Lung (tissue), 17 donors: ENCODE measurements at places on chromosomes 1 and 21. TPM values are rescaled to one million over a fixed set of nuclear protein-coding genes. Genes with fewer than 3 reads are reported as not detected.
A peak's percentile ranks its signal among the peaks of the same experiment; 100 is the strongest.

The RGS1 gene
- 86.6 TPM for total RNA-seq

DNA sequence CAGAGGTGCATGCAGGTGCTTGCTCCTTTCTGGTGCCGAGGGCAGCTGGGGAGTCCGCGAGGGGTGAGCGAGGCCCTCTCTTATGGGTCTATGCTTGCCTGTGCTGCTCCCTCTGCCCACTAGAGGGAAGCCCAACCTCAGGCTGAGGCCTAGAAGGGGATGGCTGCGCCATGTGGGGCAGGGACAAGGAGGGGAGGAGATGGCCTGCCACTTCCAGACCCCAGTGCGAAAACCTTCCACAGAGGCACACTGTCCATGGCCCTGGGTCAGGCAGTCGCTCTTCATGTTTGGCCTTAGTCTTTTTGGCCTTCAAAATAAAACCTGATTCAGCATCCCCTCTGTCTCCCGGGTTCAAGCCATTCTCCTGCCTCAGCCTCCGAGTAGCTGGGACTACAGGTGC lies 14.0 kb downstream of the RHBG start:
- peak; percentile 52 for DNase-seq

The MTMR11 gene
- 11.2 TPM for total RNA-seq

The PUSL1 gene
- total RNA-seq, result 21.1 TPM

GRCh38 chr1:159746666-159747065 lies 32.3 kb upstream of the CRP start:
- DNase-seq, result no peak

DNA sequence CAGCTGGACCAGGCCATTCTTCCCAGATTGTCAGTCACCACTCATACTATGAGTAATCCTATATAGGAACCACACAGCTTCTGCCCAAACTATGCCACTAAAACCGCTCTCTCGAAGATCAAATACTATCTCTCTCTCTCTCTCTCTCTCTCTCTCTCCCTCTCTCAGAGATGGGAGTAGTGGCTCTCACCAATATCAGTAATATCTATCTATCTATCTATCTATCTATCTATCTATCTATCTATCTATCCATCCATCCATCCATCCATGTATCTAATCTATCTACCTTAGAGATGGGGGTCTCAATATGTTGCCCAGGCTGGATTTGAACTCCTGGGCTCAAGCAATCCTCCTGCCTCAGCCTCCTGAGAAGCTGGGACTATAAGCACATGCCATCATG lies 4.7 kb upstream of the HIPK1 start:
- no peak for DNase-seq

DNA sequence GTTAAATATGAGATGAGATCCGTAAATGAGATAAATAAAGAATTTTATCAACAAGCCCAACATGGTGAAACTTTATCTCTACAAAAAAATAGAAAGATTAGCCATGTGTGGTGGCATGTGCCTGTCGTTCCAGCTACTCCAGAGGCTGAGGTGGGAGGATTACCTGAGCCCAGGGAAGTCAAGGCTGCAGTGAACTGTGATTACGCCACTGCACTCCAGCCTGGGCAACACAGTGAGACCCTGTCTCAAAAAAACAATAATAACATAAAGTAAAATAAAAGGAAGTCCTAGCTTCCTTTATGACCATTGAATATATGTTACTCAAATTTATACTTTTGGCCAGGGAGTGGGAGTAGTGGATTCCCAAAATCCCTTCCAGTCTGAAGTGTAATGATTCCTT lies 48.7 kb upstream of the TEKT2 start:
- no peak for DNase-seq

GRCh38 chr1:182614796-182615454 lies 10.7 kb upstream of the RGS16 start:
- DNase-seq, result peak; percentile 89

DNA sequence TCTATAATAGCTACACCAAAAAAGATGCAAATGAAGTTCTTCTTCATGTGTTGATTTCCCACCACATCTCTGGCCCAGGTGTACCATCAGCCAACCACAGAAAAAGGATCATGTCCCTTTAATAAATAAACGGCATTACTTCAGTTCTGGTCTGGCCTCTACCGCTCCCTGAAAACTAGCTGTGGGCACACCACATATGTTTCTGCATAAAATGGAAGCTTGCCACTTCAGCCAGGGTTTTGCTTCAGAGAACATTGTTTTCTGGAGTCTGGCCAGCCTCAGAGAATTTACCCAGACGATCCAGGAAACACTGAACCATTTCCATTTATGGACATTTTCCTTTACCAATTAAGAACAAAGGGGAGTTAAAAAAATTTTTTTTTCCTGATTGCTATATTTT lies 5.8 kb upstream of the LAMC2 start:
- peak; percentile 84 for DNase-seq

- no peak for DNase-seq
Measured at GRCh38 chr21:26445440-26445839, 127.6 kb downstream of the CYYR1 start.

The LRRC7 gene
- not detected for total RNA-seq

GRCh38 chr21:44455524-44456213 lies 359 bp downstream of the LRRC3 start:
- peak; percentile 45 for DNase-seq

GRCh38 chr1:7490576-7490975 lies 280.5 kb upstream of the VAMP3 start:
- DNase-seq, result no peak

- DNase-seq, result peak; percentile 58
Measured at GRCh38 chr1:5915587-5916571, 76.3 kb downstream of the NPHP4 start.

The FCGR1A gene
- 25.8 TPM for total RNA-seq

GRCh38 chr1:66357478-66358197 lies 176.3 kb upstream of the SGIP1 start:
- DNase-seq, result no peak

DNA sequence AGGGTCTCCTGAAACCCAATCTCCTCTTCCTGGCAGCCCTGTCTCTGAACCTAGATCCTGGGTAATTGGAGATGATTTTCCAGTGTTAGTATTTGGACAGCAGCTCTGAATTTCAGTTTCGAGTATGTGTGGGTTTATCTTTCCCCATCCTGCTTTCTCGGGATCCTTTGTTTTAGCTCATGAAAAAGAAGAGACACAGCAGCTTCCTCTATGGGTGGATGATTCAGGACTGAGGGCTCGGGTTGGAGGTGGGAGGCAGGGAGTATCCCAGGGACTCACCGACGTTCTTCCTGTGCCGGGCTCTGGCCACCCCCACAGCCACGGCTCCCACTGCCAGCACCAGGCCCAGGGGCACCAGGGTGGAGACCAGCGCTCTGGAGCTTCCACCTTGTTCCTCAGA lies 10.4 kb upstream of the FCMR start:
- DNase-seq, result no peak

GRCh38 chr21:16800536-16801275 lies 712.1 kb upstream of the CXADR start:
- DNase-seq, result no peak

GRCh38 chr1:110714374-110714995 lies 39.7 kb upstream of the KCNA3 start:
- no peak for DNase-seq

DNA sequence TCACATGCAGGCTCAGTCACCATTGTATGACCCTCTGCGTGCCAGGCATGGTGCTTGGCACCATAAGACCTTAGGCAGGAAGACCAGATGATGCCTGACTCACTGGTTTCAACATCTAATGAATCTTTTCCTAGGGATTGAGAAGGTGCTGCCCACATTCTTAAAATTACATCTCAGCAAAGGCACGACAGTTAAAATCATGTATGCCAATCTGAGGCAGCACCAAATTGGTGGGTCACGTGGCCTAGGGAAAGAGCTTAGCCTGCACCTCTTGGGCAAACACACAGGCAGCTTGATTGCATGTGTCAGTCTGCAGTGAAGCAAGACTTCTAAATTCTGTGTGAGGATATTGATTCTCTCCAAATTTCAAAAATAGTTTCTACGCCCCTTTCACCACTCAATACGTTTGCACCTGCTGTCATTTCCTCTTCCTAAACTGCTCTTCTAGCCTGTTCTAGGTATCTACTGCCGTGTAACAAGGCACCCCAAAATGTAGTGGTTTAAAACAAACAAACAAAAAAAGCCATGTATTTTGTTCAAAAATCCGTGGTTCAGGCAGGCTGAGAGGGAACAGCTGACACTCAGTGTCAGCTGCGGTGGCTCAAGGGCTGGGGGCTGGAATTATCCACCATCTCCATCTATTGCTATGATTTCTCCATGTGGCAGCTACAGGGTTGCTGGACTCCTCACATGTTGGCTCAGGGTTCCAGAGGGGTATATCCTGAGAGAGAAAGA lies 160.2 kb upstream of the FGGY start:
- no peak for DNase-seq

GRCh38 chr21:26715878-26716506 lies 129.2 kb downstream of the ADAMTS1 start:
- DNase-seq, result peak; percentile 55

The BTG3 gene
- total RNA-seq, result 47.9 TPM

GRCh38 chr1:40766560-40766959 lies 17.0 kb upstream of the KCNQ4 start:
- DNase-seq, result no peak

- DNase-seq, result peak; percentile 51
Measured at GRCh38 chr1:183694755-183695154, 41.6 kb upstream of the APOBEC4 start.

The KLHDC8A gene
- 1.4 TPM for total RNA-seq

DNA sequence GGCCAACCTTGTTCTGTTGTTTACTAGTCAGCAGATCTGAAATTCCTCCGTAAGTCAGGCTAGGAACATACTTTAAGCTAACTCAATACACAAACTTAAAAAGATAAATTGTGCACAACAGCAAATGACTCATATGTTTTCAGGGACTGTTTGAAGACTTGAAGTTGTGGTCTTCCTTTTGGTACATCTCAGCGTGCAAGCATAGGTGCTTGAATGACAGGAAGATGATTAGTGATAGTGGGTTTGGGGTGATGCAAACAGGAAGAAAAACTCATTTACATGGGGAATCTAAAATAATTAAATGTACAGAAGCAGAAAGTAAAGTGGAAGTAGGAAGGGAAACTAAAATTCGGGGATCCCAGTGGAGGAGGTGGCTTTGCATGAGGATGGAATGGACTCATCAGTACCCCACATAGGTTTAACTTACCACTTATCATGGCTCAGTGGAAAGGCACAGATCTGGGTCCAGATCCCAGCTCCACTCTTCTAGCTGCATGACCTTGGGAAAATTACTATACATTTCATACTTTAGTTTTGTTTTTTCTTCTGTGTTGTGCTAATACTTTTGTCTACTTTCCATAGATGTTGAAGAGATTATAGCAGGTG lies 122.3 kb downstream of the XCL2 start:
- DNase-seq, result no peak

The ZNF648 gene
- total RNA-seq, result 0.20 TPM

- no peak for DNase-seq
Measured at GRCh38 chr1:221712776-221713431, 29.0 kb downstream of the DUSP10 start.

The RAP1GAP gene
- total RNA-seq, result 14.6 TPM

DNA sequence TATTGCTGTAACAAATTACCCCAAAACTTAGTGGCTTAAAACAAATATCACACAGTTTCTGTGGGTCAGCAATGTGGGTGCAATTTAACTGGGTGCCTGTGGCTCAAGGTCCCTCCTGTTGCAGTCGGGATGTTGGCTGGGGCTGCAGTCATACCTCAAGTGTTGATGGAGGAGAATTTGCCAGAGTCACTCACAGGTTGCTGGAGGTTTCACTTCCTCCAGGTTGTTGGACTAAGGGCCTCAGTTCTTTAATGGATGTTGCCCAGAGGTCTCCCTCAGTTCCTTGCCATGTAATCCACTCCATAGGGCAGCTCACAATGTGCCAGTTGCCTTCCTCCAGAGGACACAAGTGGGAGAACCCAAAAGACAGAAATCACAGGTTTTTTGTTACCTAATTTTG lies 2.5 kb upstream of the TAF13 start:
- DNase-seq, result no peak

- DNase-seq, result no peak
Measured at GRCh38 chr21:16932314-16932713, 580.5 kb upstream of the CXADR start.
